ENCODE measurements at places on chromosomes 6 and 20.

GRCh38 chr6:13653296-13653695 is 38.2 kb downstream of the NOL7 start:
- no peak for DNase-seq

DNA sequence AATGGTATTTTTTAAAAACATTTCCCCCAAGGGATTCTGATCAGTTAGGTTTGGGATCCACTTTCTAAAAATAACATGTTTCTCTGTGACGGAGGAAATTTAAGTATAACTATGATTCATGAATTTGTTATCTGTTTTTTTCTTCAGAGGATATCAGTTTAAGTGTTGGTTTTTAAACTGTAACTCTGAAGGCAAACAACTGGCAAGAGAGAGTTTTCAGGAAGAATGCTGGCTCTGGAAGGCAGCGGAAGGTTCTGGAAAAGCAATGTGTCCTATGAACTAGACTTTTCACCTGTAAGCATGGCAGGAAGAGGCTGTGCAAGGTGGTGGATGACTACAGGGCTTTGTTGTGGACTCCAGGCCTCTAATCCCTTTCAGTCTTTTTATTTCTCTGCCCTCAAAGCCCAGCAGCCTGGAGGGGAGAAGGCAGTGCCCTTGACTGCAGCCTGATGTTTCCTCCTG is 153.1 kb downstream of the GMPR start:
- no peak for DNase-seq

GRCh38 chr6:139832493-139833305 is 458.3 kb upstream of the CITED2 start:
- no peak for DNase-seq

DNA sequence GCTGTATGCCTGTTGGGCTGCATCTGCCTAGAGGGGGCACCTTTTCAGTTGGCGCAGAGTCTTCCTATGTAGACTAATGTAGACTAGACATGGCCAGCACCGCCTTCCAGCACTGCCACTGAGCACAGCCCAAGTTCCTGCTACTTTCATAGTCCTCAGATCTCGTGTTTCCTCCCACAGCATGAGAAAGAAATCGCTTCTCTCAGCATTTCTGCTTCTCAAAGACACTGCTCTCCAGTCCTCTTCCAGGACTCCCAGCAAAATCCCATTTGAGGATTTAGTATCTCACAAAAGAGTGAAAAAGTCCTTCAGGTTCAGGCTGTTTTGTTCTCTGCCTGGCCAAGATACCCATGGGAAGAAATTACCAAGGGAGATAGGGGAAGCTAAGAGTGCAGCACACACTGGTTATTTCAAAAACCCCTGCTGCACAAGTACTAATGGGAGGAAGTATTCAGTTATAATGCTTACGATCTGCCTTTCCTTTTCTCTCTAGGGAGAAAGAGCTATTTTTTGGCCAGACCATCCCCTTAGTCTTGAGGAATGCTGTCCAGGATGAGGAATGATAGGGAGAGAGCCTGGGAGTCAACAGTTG is 35.7 kb downstream of the OGFRL1 start:
- no peak for DNase-seq

DNA sequence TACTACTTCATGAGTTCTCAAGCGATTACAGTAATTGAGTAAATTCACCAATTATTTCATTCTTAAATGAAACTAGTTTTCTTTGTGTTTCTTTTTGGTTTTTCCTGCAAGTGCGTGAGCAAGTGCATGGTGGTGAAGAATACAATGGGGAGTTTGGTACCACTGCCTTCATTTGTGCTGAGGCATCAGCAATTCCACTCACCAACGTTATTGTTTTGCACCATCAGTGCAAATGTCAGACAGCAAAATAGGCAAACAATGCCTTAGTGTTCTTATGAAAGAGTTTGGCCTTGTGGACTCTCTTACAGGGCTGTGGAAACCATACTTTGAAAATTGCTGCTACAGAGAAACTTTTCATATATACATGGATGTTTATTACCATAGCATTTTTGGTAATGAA is 8.2 kb downstream of the CDH26 start:
- no peak for DNase-seq

GRCh38 chr6:136552054-136552453 is 1.8 kb upstream of the MAP7 start:
- DNase-seq = no peak

GRCh38 chr20:23857962-23858595 is 21.5 kb downstream of the CST5 start:
- no peak for DNase-seq

DNA sequence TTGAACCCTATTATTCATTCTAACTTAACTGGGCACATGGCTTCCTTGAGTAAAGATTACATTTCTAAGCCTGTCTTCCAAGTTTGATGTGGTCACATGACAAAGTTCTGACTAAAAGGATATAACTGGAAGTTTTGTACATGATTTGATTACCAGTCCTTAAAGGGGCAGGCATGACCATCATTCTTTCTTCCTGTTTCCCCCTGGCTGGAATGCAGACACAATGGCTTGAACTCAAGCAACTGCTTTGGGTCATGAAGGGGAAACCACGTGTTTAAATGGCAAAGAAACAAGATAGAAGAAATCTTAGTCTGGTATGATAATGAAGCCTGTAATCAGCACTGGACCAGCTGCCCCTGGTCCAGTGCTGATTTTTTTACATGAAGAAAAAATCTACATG is 15.6 kb upstream of the SHLD1 start:
- DNase-seq = no peak

GRCh38 chr6:137104926-137105325 is 60.2 kb upstream of the IL20RA start:
- DNase-seq = no peak

DNA sequence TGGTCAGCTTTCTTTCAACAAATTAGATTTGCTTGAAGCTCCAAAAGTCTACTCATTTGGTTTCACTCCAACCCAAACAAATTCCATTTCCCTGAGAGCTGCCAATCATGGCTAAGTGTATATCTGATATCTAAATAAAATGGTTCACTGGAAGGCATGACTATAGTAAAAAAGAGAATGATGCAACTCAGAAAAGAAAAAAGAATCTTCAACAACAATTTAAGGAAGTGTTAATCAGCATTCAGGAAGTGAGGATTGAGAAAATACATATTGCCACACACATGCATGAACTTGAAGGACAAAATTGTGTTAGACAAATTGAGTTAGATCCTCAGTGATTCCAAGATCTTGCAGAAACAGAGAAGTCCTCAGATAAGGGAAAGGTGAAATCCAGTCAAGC is 972.9 kb upstream of the FLRT3 start:
- no peak for DNase-seq

DNA sequence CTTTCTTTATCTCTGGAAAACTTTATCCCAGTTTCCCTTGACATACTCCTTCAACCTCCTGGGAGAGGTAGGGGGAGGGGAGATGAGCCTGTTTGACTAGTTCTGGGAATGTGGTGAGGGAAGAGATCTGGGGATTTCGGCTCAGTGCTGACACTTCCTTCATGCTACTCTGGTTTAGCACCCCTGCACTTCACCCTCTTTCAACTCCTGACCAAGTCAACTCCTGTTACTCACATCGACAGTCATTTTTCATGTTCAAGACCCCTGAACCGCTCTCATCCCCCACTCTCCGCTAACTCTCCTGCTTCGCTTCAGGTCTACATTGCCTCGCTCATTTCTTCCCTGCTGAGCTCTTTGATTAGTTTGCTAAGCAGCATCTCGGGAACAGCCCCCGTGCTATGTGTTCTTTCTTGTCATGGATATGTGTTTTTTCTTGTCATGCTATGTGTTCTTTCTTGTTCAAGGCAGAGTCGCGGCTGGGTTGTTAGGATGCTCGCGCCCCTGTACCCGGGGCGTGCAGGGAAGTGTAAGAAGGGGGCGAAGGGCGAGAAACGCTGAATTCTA is 16.6 kb upstream of the TRIM27 start:
- DNase-seq = no peak

DNA sequence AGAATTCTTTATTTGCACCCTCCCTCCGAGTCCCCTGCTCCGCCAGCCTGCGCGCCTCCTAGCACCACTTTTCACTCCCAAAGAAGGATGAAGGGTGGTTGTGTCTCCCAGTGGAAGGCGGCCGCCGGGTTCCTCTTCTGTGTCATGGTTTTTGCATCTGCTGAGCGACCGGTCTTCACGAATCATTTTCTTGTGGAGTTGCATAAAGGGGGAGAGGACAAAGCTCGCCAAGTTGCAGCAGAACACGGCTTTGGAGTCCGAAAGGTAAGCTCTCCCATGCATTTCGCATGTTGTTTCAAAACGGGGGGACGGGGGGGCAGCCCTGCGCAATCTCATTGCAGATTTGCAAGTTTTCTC is 357 bp downstream of the PCSK2 start:
- no peak for DNase-seq

- DNase-seq = no peak
Observed at GRCh38 chr6:24974182-24975171, 38.7 kb upstream of the RIPOR2 start.

DNA sequence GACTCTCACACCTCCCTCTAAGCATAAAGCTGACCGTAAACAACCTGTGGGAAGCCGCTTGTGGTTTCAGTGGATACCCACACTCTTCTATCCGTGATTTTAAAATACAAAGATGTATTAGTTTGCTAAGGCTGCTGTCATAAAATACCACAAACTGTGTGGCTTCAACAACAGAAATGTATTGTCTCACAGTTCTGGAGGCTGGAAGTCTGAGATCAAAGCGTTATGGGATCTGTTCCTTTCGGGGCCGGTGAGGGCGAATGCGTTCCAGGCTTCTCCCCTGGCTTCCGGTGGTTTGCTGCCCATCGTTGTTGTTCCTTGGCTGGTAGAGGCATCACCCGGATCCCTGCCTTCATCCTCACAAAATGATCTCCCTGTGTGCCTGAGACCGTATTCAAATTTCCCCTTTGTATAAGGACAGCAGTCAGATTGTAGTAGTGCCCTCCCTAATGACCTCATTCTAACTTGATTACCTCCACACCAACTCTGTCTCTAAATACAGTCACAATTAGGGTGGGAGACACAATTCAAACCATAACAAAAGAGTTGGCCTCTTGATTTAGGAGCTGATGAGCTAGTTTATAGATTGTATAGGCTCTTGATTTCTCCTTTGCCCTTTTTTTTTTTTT is 210.6 kb upstream of the SOX4 start:
- no peak for DNase-seq

DNA sequence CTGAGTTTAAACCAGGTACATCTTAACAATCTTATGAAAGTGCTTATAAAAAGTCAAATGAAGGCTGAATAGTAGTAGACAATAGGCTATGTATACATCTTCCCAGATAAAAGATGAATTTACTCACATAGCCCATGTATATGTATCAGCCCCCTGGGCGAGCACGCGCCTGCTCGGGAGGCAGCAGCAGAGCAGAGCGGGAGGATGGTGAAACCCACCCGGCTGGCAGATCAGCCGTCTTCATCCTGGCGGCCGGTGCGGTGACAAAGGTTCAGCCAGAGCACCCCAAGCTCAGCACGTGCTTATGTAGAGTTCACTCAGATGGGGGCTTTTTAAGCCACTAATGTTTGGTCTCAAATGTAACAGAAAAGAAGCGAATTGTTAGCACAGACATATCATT is 184.8 kb downstream of the KIF6 start:
- no peak for DNase-seq

DNA sequence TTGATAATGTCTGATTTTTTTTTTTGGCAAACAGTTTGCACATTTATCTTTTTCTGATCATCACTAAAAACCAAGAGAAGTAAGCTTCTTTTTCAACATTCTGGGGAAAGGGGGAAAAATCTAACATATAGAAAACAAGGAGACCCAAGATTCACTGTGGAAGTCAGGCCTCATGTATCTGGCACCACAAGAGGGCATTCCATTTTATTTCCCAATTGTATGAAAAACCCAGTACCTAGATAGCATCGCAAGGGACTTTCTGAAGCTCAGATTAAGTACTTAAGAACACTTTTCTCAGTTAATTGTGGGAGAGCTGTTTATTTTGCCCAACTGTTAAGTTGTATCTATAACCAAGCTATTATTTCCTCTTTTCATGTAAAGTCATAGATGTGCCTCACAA is 152.9 kb downstream of the KLHL32 start:
- DNase-seq = no peak

- no peak for DNase-seq
Observed at GRCh38 chr6:57021086-57021720, 25.3 kb upstream of the KIAA1586 start.

GRCh38 chr6:20853828-20854227 is 319.6 kb downstream of the CDKAL1 start:
- DNase-seq = no peak

- no peak for DNase-seq
Observed at GRCh38 chr6:138467901-138468300, 31.4 kb downstream of the NHSL1 start.

DNA sequence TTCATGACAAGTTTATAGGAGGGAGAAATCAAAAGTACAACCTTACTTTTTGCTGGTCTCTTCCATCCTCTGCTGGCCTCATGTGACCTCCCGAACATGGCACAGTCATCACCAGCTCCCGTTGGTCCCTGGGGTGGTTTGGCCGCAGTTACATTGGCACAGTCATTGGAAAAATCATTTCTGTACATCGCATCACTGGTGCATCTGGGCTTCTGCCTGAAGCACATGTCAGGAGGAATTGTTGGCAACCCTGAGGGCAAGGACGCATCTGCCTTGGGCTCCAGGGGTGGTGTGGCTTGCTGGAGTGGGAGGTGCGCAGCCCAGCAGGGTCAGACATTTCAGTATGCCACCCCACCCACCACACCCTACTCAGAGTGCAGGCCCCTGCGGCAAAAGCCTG is 162.9 kb upstream of the SLC24A3 start:
- DNase-seq = no peak

DNA sequence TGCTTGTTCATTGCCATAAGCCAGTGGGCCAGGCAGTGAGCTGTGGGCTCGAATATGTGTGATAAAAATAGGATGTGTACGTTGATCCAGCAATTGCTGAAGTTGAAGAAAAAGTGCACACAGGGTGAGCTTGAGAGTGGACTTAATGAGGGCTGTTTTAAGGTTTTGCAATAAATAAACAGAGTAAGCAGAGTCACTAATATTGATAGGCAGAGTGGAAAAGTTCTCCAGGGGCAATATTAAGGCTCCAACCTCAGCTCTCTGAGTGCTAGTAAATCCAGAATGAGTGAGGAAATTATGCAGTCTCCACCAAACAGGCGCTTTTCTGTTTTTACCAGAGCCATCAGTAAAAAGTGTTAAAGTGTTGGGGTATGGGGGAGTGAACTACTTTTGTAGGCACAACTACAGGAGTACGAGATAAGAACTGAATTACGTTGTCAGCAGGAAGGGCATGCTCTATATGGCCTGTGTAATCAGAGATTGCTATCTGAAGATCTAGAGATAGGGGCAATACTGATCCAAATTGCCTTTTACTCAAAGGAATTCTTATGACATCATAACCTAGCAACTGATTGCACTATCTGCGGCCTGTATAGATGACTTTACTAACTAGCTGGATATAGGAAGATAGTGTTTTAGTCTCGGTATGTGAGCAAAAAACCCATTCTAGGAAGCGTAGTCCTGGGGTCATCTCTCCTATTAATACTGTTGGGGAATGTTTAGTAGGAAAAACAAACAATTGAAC is 7.6 kb upstream of the TBC1D20 start:
- DNase-seq = no peak

Data from effector memory CD4-positive, alpha-beta T cell (primary cell).